ENCODE measurements at places on chromosomes 13 and 19.

- no peak for DNase-seq
Measured at GRCh38 chr13:99206873-99207272, 6.2 kb downstream of the UBAC2 start.

GRCh38 chr13:66860878-66861417 lies 369.2 kb downstream of the PCDH9 start:
- DNase-seq = no peak

DNA sequence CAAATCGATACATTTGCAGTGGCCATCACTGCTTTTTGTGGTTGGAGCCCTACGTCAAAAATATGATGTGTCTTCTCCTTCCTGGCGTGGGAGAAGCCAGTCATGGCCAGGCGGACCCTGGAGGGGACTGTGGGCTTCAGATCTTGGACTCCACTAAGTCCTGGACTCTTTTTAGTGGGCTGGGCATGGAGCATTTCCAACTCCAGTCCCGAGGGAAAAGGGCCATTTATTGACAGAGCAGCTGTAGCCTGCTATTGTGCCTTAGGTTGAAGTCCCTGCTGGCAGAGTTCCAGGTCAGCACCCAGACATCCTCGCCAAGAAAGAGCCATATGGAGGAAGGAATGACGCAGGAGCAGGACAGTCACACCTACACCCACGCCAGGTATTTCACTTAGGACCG lies 179.2 kb upstream of the ZNF507 start:
- DNase-seq = no peak

DNA sequence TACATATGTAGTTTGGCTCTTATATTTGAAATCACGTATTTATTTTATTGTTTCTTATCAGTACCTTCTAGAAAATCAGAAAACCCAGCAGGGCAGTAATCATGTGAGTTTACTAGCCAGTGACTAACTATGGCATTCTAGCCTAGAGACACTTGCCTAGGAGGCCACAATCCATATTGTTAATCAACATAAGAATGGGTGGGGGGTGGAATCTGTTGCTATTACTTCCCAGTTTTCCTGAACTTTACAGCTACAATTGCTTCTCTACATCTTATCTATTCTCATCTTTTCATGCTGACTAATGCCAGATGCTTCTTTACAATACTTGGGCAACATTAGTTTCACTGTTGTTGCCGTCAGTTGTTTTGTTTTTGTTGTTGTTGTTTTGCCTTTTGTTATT lies 18.7 kb upstream of the ATXN8OS start:
- no peak for DNase-seq

- no peak for DNase-seq
Measured at GRCh38 chr13:106507560-106508274, 27.7 kb downstream of the EFNB2 start.

- no peak for DNase-seq
Measured at GRCh38 chr19:41913538-41914423, 14.5 kb downstream of the ERFL start.

- DNase-seq = no peak
Measured at GRCh38 chr13:108120302-108120701, 95.0 kb downstream of the LIG4 start.

DNA sequence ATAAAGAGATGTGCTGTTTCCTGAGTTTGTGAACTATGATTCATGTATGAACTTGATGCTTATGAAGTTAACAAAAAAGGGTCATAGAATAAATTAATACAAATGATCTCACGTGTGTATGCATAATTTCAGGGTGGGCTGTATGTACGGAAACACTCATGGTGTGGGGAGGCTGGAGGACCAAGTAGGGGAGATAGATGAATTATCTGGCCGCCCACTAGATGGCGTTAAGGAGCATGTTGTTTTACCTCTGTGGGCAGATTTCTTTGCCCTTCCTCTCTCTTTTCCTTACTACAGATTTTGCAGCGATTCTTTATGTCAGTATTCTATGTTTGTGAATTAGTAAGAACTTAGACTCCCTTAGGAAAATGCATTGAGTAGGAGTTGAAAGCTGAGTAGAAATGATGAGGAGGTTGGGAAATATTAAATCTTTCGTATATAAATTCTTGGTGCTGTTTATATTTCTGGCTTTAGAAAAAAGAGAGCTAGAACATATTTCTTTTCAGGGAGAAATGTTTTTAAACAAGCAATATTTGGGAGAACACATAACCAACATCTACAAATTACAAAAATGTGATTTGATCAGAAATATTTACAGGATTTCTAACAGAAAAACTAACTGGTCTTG lies 47.4 kb upstream of the TMTC4 start:
- DNase-seq = no peak

DNA sequence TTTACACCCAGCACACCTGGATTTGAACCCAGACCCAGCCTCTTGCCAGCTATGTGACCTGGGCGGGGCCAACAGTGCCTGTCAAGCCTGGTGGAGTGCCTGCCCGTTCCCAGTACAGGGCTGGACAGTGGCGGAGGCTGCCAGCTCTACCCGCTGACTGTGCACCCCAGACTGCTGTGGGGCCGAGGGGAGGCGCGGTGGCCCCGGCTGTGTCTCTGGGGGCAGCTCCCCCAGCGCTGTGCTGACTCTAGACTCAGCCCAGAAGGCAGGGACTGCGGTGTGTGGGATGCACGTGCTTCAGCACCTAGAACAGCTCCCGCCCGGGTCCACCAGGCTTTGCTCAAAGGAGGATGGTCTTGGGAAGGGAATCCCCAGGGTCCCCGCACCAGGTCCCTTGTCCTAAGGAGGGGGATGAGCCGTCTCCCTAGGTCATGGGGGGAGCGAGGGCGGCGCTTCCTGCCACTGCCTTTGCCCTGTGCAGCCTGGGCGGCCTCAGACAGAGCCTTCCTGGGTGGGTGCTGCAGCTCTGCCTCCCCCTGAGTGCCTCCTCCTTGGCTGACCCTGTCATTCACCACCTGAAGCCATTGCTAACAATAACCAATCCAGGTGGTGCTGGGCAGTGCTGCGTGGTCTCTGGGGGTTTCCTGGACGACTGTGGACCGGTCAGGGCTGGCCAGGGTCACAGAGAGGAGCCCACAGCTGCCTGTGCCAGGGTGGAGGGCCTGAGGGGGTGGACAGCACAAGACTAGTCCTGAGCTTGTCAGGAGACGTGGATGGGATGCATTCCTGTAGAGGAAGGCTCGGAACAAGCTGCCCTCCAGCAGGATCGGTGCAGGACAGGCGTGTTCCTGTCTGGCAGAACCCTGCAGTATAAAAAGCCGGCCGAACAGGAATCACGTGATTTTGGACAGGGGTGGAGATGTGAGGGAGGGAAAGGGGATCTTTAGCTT lies 18.6 kb downstream of the TMEM255B start:
- no peak for DNase-seq

DNA sequence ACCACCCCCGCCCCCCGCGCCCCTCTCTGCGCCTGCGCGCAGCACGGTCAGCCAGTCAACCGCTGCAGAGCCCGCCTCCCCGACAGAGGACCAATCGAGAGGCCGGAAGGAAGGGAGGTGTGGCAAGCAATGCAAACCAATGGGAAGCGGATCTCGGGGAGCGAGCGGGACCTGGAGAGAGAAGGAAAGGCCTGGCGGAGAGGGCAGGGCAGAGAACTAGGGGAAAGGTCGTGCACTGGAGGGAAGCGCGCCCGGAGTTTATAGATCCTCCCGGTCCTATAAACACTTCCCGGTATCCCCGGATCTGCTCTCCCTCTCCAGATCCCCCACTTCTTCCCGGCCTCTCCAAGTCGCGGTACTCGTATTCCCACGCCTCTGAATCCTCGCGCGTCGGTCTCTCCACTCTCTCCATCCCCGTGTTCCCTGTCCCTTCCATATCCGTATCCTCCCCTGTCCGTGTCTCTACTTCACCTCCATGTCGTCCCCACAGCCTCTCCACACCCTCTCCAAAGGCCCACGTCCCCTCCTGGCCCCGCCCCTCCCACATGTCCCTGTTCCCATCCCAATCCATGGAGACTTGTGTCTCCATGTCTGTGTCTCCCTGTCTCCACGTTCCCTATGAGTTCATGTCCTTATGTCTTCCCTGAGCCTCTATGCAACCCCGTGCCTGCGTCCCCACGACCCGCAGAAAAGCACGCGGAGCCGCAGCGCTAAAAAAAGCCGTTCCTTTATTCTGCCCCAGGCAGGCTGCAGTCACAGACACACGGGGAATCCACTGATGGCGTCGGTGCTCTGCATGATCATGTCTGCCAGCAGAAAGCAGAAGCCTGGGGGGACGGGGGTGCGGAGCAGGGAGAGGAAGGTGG lies 434 bp upstream of the ETFB start:
- DNase-seq = peak; percentile 98

DNA sequence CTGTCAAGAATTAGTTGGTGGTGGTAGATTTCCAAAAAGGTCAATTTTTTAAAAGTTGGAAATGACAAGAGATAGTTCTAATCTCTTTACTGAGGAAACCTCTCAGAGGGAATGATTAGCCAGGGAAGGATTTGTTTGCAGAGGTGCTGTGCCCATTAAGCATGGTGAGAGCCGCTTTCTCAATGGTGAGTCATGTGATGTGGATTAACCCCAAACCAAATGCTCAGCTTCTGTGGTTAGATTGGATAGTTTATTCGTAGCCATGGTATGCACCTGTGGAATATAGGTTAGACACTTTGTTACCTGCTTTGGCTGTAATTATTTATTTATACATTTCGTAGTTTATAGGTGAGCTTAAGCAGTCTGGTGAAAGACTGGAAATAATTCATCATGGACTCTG lies 7.1 kb downstream of the HNRNPM start:
- no peak for DNase-seq

DNA sequence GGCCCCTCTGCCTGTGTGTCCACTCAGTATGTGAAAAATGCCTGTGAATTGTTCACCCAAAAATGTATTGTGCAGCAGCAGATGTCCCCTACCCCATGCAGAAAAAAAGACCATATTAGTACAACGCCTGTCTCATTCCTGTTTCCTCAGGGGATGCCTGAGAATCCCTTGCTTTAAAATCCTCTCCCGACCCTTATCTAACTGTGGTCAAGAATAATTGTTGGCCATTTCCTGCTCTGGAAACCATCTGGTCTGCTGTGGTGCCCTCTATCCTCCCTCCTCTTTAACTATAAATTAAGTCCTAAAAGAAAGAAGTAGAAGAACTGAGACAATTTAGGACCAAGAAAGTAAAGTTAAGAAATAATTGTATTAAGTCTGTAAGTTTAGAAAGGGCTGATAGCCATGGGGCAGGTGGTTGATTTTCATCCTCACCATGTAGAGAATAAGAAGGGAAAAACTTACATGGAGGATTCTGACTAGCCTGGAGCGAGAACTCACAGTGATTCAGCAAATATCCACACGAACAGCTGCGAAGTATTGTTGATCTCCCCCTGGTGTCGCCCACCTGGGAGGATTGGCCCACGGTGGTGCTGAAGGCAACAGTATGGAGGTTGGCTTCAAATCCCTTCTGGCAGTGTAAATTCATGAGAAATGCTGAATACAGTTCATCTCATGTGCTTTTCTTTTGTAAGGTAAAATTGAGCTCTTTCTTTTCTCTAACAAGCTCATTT lies 85.6 kb downstream of the COL4A2 start:
- no peak for DNase-seq

GRCh38 chr13:79908381-79908780 lies 427.4 kb downstream of the NDFIP2 start:
- DNase-seq = no peak

GRCh38 chr13:30619731-30620130 lies 2.0 kb downstream of the USPL1 start:
- DNase-seq = no peak

DNA sequence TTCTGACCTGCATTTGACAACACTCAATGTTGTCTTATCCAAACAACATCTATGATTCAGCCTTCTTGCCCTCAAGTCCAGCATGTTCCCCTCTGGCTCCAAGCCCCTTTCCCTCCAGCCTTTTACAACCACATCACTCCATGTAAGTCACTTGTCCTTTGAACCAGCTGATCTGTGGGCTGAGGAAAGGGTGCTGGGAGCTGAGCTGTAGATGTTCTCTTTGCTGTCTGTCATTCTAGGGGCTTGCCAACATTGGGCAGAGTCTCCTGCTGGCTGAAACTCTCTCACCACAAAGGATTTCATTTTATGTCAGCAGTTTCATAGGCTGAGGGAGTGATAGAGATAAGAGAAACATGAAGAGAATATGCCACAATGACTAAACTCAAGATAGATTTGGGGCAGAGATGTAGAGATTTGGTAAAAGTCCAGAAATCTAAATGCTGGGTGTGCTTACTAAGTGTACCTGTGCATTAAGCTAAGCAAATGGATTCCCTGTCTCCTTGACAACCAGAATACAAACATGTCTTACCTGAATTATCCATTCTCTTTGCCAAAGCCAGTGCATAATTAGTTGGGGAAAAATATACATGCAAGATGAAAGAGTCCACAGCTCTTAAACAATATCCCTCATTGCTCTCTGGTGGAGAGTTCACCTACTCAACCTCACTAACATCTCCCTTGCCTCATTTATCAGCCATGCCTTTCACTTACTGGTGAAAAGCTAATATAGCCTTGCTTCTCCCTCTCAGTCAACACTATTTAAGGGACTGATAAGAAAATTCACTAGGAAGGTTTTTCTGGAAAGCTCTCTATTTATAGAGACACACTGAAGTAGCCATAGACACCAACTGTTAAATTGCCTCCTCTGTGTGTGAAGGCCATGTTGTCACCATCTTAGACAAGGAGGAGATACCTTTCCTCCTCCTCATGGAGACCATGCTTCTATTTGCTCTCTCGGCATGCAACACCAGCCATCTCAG lies 175.5 kb upstream of the SERP2 start:
- no peak for DNase-seq

DNA sequence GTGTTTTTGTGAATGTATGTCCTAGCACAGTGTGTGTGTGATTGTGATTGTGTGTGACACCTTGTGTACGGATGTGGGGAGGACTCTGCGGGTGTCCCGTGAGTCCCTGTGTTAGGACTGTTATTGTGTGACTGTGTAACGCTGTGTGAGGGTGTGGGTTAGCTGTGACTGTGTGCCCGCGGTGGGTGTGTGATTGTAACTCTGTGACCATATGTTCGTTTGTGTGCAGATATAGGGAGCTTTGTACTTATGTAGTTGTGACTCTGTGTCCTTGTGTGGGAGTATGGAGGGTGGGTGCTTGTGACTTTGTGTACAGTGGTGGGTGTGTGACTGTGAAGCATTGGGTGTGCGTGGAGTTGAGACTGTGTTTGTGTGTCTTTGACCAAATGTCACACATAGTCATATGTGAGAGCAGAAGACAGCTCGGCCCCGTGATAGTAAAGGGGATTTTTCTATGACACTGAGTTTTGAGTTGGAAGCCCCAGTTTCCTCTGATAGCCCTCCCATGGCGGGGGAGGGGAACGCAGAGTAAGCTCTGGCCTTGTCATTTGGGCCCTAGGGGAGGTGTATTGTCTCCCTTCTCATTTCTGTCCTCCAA lies 949 bp upstream of the ZNF260 start:
- no peak for DNase-seq

All from left ventricle myocardium inferior (tissue), 1 donor.